ENCODE measurements at places on chromosomes 5 and 9.
A peak's percentile ranks its signal among the peaks of the same experiment; 100 is the strongest.

DNA sequence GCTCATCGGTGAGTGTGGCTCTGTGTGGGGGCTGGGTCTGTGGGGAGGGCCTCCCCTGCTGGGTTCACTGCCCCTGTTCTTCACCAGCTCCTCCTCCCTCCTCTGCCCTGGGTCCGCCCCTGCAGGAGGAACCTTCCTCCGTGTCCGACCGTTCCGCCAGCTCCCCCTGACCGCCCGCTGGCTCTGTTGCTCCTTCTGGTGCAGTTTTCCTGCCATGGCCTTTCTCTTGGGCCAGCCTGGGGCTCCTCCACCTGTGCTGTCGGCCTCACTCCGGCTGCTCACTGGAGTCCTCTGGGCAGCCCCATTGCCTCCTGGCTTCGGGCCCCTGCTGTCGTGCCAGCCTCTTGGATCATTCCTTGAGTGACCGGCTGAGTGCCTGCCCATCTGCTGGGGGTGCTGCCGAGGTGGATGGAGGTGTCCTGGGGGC is 12.3 kb downstream of the RNU6ATAC start:
- DNase-seq: no peak

DNA sequence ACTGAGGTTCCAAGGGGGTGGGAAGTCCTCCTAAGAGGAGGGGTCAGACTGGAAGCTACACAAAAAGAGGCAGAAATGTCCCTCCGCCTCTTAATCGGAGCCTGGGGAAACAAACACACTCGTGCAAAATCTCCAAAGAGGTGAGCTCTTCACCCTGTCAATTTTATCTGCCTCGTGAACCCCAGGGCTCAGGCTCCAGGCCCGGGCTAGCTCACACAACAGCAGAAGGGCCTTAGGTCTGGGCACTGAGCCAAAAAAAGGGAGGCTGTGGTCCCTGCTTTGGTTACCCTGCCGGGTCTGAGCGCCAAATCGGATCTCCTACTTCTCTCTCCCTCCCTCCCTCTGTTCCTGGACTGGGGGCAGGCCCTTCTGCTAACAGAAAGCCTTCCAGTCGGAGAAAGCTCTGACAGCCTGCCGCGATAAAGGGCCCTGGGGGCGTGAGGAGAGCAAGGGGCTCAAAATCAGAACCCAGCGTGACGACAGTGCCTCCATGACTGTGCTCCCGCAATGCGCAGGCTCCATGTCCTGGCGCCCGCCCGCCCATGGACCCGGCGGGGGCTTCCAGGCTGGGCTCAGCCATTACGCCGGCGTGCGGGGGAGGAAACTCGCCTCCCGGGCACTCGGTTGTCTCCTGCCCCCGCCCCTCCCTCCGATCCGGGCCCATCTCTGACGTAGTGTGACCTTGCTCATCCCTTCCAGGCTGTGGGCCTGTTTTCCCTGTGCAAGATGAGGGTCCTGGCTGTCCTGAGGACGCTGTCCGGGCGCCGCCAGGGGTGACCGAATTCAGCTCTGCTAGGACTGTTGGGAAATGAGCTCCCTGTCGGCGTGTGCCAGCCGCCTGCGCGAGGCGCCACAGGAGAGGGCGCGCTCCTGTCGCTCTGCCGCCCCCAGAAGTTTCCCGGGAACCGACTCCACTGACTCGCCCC is 865 bp upstream of the SLC22A4 start:
- DNase-seq: peak; percentile 62

- no peak for DNase-seq
Observed at GRCh38 chr5:37086466-37087173, 162.6 kb downstream of the CPLANE1 start.

DNA sequence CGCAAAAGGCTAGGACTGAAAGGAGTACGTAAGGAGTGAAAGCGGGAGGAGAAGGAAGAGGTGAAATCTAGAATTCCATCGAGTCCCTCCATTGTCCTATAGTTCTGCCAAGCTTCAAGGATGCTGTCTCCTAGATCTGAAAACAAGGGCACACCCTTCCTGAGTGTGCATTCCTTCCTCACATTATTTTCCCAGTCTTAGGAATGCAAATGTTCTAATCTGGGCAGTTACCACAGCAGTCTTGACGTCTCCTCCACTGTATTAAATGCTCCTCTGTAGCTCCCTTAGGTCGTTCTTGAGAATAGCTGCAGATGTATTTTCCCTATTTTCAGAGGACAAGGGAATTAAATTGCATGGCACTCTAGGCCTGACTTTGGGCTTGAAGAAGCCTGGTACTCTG is 127.6 kb downstream of the SLIT3 start:
- DNase-seq: no peak

- DNase-seq: no peak
Observed at GRCh38 chr9:80491086-80491696, 919.4 kb downstream of the TLE4 start.

GRCh38 chr5:65923339-65923738 is 3.0 kb upstream of the ERBIN start:
- no peak for DNase-seq

DNA sequence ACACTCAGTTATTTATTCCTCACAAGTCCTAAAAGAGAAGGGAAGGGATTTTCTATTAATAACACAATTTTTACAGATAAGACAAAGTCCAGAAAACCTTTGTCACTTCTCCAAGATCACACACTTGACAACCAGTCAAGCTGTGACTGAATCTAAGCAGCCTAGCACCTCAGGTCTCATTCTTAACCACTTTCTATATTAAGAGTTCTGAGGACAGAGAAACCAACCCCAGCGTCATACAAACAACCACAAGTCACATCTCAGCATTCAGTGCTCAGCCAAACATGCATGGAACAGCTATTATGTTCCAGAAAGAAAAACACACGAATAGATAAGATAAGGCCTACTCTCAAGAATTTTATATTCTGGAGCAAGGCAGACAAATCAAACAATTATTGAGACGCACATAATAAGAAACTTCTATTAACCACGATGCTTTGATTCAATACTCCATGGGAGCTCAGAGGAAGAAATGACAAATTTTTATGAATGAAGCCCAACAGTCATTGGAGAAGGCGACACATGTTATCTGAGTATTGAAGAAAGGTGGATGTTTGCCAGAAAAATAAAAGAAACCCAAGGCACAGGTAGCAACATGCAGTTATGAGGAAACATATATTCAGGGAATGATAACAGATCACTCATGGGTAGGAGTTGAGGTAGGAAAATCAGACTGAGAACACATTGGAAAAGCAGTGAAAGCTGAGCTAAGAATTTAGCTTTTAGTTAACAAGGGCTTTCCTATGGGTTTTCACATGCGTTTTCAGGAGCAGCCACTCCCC is 113.1 kb downstream of the HTR4 start:
- no peak for DNase-seq

- DNase-seq: no peak
Observed at GRCh38 chr9:123712399-123712798, 217.5 kb downstream of the DENND1A start.

DNA sequence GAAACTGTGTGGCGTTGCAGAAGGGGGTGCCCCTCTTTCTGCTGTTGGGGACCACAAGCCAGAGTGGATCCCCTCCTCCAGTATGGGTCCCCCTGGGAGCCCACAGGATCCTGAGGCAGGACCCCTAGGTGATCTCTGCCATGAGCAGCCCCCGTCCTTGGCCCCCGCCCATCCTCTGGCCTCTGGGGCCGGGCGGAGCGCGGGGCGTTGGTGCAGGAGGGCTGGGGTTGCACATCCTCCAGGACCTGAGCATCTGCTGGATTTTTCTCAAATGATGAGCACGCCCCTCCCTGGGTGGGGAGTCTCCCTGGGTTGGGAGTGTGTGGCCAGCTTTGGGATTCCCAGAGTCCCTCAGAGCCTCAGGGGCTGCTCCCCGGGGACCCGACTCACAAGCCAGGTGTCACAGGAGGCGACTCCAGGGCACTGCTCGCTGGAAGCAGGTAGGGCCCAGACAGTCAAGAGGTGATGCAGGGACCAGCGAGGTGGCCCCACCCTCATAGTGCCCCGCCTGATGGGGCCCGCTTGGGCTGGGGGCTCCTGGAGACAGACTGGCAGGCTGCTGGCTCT is 26.7 kb upstream of the UBAC1 start:
- no peak for DNase-seq

- DNase-seq: no peak
Observed at GRCh38 chr5:140010798-140011197, 32.3 kb downstream of the NRG2 start.

- no peak for DNase-seq
Observed at GRCh38 chr5:24644761-24645160, at the start of gene CDH10. Gene CDH10 (minus strand): TSS chr5:24644978. CDS start chr5:24593490, 51,488 bp downstream.

DNA sequence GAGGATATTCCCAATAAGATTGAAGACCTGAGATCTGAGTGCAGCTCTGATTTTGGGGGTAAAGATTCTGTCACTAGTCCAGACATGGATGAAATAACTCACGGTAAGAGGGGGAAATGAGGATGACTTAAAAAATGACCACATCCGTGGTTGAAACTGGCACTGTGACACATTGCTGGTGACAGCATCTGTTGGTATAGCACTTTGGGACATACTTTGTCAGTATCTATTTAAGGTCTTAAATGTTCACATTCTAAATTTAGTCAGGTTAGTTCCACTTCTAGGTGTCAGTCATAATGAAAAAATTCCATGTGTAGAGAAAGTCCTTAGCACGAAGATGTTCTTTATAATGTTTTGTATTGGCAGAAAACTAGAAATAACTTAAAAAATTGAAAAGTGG is 70.9 kb downstream of the GAPVD1 start:
- no peak for DNase-seq

DNA sequence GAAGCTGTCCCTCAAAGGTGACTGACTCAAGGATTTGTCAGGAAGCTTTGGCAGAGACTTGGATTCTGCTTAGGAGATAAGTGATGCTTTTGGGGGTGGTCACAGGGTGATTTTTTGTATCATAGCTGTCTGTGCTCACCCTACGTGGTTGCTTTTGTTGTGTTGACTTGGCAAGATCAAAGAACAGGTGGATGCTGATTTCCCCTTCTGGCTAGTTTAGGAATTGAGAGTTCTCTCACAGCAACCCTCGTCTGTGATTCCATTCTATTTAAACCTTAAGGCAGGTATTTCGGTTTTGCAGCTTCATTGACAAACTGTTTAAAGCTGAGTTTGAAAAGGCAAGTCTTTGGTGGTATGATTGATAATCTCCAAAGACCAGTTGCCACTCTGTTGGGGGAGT is 27.2 kb downstream of the ARHGAP26 start:
- no peak for DNase-seq

- DNase-seq: no peak
Observed at GRCh38 chr5:66892716-66893115, 296.5 kb downstream of the MAST4 start.

- no peak for DNase-seq
Observed at GRCh38 chr5:113047733-113048652, 71.4 kb downstream of the DCP2 start.

- DNase-seq: no peak
Observed at GRCh38 chr5:179217956-179218942, 127.0 kb downstream of the ADAMTS2 start.
